Retina (tissue), 1 donor: ENCODE measurements at places on chromosomes 13 and 19.

- DNase-seq: no peak
These were observed 18.2 kb downstream of the UPF1 start for GRCh38 chr19:18849838-18850400.

DNA sequence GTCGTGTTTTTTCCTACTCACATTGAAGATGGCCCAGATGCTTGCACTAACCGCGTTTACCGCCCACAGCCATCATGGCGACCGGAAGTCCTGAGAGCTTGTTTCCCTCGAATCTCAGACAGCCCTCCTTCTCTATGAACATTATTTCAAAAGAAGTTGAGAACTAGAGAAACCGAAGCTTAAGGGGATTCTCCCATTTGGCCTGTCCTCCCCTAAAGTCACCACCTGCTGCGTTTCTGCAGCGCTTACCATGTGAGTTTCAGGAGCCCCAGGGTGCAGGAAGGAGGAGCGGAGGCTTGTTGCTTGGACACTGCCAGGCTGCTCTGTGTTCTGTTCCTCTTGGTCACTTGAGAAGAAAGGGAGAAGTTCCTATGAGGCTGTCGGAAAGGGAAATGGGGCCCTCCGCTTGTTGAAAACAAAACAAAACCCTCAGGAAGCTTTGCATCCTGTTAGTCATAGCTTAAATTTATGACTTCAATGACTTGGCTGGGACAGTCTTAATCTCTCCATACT is 6.2 kb downstream of the CARD8 start:
- DNase-seq: no peak

DNA sequence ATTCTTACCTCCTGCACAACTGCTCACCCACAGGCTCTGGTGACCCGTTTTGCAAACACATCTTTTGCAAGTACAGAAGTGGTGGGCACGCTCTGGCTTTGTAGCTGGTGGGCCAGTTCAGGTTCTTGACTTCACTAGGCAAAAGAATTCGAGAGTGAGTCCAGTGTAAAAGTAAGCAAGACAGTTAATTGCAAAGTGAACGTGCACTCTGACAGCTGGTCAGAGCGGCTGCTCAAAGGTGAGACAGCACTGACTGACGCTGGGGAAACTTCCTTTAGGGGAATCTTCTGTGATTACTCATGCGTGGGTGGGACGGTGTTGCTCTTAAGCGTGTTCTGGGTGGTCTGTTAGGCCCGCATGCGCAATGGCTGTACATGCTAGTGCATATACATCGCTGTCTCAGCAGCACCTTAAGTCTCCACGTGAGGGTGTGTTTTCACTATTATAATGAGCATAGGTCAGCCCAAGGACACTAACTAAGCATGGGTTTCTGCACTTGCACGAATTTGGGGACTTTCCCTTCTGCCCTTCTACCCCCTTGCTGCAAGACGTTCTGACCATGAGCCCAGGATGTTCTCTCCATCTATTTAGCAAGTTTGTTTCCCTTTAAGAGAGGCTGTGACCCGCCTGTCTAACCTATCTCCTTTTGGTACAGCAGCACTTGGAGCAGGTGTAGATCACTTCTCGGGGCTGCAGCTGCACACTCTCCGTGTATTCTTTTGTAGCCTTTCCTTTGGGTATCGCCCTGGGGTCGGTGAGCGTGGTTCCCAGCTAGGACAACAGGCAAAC is 30.2 kb upstream of the CD33 start:
- DNase-seq: no peak

DNA sequence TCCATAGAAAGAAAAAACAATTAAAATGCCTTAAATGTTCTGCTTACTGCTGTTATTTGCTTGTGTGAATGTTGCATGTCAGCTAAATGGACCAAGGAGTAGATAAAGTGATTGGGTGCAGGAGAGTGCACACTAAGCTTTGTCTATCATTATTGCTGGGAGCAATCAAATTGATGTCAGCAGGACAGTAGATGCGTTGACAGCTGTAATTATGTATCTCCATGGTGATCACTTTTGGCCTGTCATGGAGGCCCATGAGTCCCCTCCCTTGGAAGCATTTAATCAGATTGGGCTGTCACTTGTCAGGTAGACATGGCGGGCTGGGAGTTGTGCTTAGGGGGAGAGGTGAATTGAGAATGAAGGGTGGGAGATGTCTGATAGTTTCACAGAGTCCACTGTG is 215.3 kb downstream of the PCCA start:
- DNase-seq: peak; percentile 70

DNA sequence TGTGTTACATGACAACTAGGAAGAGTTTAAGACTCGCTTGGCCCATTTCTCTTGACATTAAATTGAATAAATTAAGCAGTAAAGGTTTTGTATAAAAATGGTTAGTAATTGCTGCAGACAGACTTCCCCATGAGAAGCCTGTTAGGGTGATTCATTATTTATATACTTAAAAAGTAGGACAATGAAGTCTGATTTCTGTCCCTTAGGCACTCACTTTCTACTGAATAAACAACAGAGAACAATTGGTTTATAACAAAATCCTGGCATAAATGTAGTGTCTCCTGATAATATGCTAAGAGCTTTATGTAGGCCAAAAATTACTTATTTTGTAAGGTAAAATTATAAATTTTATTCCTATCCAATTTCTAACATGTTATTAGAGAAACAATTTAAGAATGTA is 2138.5 kb upstream of the PCDH20 start:
- no peak for DNase-seq

DNA sequence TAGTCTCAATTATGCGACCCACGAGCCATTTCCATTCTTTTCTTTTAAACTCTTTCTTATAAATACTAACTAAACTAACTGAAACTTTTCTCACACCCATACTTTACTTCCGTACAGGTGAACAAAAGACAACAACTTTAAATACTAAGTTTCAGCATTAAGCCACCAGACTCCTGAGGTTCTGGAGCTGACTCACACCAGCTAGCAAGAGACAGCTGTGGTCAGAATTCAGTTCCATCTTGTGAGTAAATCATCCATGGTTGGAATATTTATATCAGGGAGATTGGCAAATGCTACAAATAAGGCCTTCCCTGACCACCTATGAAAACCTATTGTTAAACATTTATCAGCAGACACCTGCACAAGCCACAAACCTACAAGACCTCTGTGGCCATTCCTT is 897.0 kb downstream of the EFNB2 start:
- no peak for DNase-seq

- DNase-seq: no peak
These were observed 1.8 kb downstream of the APOC4 start for GRCh38 chr19:44943801-44944249.

- DNase-seq: no peak
These were observed 39.5 kb downstream of the DHRS12 start for GRCh38 chr13:51764184-51765141.

GRCh38 chr13:114149774-114150740 is 17.6 kb upstream of the RASA3 start:
- DNase-seq: no peak

GRCh38 chr19:54168174-54168917 is 4.6 kb downstream of the TMC4 start:
- DNase-seq: peak; percentile 92

- no peak for DNase-seq
These were observed 14.1 kb upstream of the CCNA1 start for GRCh38 chr13:36418022-36418805.

- DNase-seq: peak; percentile 15
These were observed 6.9 kb downstream of the TTYH1 start for GRCh38 chr19:54422136-54422535.

- no peak for DNase-seq
These were observed 1761.5 kb downstream of the PCDH9 start for GRCh38 chr13:65468628-65469027.

DNA sequence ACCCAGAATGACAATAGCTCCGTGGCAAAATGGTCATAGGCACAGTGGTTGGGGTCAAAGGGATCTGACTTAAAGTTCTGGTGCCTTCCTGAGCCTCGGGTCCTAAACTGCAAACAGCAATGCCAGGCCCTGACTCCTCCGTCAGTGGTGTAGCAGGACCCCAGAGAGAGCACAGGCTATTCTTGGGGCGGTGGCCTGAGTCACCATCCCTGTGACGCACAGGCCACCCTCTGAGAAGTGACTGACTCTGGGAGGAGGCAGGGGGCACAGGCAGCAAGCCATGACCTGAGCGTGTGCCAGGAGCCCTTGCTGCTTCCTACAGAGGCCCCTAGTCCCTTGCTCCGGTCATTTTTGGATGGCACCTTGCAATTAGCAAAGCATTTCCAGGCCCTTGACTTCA is 18.7 kb downstream of the PLVAP start:
- no peak for DNase-seq

GRCh38 chr13:51420681-51421490 is 31.9 kb downstream of the INTS6 start:
- DNase-seq: no peak

- no peak for DNase-seq
These were observed 802.5 kb upstream of the SLITRK1 start for GRCh38 chr13:84684804-84685203.

DNA sequence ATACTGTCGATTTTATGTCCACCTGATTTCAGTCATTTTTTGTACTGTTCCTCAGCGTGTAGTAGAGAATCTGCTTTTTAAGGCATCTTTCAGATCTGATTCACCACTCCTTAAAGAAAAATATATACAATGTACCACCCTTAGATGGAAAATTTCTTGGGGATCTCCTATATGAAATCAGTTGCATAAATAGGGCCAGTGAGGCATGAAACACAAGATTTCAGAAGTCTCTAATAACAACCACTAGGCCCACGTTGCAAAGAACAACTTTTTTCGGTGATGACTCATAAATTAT is 1.4 kb downstream of the USP12 start:
- peak; percentile 3 for DNase-seq

DNA sequence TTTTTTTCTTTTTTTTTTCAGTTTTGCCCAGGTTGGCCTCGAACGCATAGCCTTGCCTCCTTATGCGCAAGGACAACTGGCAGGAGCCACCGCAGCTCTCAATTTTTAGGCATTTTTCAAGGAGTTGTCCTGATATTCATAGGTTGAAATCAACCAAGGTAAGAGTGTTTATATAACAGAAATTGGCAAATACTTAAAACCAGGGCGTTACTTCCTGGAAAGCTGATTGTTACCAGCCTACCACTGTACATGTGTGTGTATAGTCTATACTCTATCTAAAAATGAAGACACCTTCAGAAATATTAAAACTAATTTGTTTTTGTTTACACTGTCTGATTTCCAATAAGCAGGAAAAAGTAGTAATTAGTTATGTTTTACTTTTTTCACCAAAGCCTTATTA is 39.2 kb downstream of the GPC6 start:
- DNase-seq: no peak

- DNase-seq: no peak
These were observed 7.7 kb downstream of the ATP7B start for GRCh38 chr13:52003541-52003940.

DNA sequence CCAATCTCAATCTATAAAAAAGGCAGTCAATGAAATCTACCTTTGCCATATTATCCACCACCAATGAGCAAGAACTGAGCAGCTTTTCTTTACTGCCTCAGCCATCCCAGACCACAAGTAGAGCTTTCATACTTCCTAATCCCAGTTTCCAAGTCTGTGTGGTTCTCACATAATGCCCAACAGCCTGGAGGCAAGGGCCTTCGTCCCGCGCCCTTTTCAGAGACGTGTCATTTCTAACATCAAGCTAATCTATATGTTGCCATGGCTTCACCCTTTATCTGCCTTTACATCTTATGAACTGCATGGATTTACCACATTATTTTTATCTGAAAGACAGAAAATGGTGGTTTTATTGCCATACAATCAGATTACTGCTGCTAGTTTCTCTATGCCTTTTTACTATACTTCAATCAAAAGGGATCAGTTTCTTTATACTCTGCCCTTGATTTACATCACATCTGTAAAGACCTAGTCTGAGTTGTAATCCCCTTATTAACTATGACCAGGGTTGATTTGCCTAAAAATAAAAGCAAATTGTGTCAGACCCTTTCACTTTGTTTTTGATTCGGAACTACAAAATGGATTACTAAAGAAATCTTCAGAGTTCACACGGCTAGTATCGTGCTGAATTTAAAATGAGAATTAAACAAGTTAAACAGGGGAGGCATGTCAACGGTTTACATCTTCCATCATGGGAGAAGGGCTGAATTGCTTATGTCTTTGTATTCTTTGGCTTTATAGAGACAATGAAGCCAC is 5.9 kb downstream of the EFNB2 start:
- no peak for DNase-seq

GRCh38 chr13:113233101-113233500 is 23.7 kb downstream of the CUL4A start:
- DNase-seq: no peak

- no peak for DNase-seq
These were observed 10.3 kb upstream of the EDNRB start for GRCh38 chr13:77928909-77929308.

- DNase-seq: no peak
These were observed 76.9 kb downstream of the ING1 start for GRCh38 chr13:110790371-110790770.

GRCh38 chr19:55440411-55441105 is 2.5 kb downstream of the SHISA7 start:
- DNase-seq: peak; percentile 66

DNA sequence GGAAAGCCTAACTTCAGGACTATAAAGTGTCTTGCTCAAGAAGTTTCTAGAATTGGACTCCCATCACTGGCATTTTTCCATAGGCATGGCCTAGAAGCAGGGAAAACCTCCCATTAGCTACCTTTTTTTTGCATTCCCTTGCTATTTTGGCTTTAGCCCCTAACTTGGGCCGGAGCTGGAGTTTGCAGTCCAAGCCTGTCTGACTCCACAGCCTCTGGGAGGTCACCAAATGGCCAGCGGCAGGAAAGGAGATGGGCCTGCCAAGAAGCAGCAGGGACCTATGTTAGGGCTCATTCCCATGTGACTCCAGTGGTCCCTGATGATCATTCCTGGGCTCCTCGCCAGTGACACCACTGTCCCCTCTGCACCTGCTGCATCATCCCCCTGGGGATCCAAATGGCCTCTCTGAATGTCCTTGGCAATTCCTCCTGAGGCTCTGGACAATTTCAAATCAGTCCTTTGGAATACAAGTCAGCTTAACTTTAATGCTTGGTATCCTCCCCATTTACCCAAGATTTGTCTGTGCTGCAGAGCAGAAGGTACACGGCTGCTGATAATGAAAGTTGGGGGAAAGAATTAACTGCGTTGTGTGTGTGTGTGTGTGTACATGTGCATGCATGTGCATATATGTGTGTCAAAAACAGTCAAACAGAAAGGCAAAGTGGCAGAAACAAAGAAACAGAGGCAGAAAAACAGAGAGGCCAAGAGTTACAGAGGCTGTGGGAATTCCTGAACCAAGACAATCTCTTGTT is 69.8 kb upstream of the SERP2 start:
- DNase-seq: no peak

DNA sequence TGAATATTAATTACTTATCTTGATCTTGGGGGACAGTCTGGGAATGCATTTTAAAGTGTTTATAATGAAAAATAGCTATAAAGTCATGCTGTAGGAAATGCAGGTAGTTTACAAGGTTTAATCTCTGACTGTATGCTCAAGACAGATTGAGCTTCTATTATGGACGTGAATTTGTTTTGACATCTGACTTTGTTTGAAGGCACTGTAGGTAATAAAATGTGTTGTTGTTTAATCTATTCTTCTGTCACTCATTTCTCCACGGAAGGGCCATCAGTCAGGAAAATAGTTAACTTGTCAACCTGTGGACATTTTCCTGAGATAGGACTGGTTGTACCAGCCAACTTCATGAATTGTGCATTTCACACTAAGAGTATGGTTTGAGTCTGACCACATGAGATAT is 893.1 kb upstream of the SLITRK6 start:
- DNase-seq: no peak

GRCh38 chr19:48757089-48757675 is 1.9 kb downstream of the FGF21 start:
- no peak for DNase-seq
